ENCODE measurements at places on chromosomes 12 and 14.
A peak's percentile ranks its signal among the peaks of the same experiment; 100 is the strongest.

- no peak for DNase-seq
These were observed 14.2 kb upstream of the CDKL1 start for GRCh38 chr14:50410921-50411320.

GRCh38 chr14:76812093-76812421 is 625 bp downstream of the ANGEL1 start:
- no peak for DNase-seq

DNA sequence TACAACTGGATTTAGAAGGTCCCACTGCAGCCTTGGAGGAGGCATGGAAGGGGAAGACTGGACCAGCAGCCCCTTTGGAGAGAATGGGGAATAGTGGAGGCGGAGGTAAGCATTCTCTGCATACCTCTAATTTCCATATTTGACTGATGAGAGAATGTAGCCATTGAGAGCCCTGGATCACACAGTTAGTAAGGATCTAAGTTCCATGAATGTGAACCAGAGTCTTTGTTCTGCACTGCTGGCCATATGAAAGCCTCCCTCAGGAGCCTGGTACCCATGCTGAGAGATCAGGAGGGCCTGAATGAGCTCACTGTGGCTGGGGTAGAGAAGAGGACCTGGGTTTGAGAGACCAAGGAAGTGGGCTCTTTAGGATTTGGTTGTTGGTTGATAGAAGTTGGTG is 192.1 kb downstream of the TMEM132C start:
- no peak for DNase-seq

DNA sequence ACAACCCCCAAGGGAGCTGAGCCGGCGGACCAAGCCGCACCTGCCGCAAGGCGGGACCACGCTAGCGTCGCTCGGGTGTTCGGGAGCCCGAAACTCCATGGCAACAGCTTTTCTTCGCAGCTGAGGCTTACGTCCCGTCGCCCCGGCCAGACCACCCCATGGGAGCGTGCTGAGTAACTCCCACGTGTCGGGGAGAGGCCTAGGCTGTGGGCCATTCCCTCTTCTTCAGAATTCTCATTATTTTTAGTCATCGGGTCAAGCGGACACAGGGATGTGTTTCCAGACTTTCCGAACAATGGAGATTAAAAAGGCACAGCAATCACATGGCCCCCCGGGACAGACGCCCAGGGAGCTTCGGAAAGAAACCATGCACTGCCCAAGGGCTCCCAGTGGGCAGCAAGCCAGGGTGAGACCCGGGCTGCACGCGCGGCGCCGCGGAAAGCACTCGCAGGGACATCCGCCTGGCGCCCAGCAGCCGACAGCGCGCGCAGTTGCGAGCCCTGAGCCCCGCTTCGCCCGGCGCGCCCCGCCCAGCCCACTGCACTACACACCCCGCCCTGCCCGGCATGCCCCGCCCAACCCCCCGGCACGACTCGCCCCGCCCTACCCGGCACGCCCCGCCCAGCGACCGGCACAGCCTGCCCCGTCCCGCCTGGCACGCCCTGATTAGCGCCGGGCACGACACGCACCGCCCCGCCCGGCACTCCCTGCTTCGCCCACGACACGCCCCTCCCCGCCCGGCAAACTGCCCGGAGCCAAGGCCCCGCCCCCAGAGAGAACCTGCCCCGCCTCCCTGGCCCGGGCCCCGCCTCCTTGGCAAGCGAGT is 422 bp upstream of the AK7 start:
- peak; percentile 94 for DNase-seq

- DNase-seq: no peak
These were observed 1112.6 kb downstream of the SLC6A15 start for GRCh38 chr12:83800022-83800421.

DNA sequence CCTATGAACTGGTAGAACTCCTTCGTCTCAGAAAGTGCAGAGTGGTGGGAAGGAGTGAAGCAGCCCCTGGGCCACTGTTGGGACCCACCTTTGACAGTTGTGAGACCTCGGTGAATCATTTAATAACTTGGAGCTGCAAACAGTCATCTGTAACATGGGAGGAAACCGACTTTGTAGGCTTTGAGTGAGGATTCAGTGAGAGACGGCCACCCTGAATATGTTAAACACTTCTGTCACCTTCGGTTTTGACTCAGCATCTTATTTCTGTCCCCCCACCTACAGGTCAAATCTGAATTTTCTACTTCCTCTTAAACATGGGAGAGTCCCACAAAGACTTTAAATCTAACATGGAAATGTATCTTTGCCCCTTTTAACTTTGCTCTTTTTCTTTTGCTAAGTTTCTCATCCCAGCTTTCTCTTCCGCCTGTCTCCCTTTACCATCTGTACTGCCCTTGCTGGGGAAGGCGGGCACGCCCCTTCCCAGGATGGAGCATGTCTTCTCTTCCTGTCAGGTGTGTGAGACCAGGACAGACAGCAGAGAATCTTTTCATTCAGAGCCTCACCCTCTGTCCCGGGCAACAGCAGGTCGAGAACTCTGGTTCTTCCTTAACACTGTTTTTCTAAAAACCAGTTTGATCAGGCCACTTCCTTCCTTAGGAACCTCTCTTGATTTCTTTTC is 37.1 kb downstream of the ZC3H14 start:
- DNase-seq: no peak

DNA sequence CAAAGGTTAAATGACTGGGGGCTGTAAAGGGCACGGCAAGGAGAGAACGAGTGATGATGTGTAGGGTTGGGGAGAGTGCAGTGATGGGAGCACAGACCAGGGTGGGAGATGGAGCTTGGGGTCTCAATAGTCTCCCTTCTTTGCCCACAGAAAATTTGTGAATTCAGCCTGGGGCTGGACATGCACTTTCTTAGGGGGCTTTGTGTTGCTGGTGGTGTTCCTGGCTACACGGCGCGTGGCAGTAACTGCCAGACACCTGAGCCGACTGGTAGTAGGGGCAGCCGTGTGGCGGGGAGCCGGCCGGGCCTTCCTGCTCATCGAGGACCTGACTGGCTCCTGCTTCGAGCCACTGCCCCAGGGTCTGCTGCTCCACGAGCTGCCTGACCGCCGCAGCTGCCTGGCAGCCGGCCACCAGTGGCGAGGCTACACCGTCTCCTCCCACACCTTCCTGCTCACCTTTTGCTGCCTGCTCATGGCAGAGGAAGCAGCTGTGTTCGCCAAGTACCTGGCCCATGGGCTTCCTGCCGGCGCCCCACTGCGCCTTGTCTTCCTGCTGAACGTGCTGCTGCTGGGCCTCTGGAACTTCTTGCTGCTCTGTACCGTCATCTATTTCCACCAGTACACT is 1.7 kb downstream of the FITM1 start:
- no peak for DNase-seq

- DNase-seq: no peak
These were observed 108.3 kb downstream of the SEC23A start for GRCh38 chr14:38994731-38995130.

- DNase-seq: no peak
These were observed 8.2 kb downstream of the CAMKK2 start for GRCh38 chr12:121288158-121288845.

DNA sequence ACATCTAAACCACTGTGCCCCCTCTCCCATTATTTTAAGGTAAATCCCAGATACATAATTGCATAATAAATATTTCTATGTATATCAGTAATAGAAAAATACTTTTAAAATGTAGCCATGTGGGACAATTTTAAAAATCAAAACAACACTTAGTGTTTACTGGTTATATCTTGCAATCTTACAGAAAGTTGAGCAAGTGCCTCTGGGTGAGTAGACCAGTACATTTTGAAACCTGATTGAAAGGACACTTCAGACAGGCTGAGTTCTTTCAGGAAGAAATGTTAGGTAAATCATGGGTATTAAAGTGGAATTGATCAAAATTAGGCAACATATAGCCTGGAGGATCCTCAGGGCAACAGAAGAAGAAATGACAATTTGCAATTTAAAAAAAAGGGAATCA is 7.2 kb downstream of the SLC38A4 start:
- DNase-seq: no peak

DNA sequence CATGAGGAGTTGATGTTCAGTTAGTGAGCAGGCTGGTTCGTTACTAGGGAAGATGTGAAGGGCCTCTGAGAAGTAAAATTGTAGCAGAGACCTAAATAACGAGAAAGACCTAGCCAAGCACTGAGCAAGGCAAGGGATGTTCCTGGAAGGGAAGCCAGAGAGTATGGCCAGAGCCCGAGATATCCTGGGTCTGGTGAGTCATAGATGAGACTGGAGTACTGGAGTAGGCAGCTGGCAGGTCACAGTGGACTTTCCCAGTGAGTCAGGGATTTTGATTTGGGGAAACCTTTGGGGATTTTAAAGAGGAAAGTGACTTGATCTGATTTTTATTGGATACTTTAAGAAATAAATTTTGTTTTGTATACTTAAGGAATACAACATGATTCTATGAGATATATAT is 369.0 kb downstream of the DIO2 start:
- peak; percentile 13 for DNase-seq

- DNase-seq: no peak
These were observed 6.3 kb upstream of the ABHD12B start for GRCh38 chr14:50865391-50866076.

DNA sequence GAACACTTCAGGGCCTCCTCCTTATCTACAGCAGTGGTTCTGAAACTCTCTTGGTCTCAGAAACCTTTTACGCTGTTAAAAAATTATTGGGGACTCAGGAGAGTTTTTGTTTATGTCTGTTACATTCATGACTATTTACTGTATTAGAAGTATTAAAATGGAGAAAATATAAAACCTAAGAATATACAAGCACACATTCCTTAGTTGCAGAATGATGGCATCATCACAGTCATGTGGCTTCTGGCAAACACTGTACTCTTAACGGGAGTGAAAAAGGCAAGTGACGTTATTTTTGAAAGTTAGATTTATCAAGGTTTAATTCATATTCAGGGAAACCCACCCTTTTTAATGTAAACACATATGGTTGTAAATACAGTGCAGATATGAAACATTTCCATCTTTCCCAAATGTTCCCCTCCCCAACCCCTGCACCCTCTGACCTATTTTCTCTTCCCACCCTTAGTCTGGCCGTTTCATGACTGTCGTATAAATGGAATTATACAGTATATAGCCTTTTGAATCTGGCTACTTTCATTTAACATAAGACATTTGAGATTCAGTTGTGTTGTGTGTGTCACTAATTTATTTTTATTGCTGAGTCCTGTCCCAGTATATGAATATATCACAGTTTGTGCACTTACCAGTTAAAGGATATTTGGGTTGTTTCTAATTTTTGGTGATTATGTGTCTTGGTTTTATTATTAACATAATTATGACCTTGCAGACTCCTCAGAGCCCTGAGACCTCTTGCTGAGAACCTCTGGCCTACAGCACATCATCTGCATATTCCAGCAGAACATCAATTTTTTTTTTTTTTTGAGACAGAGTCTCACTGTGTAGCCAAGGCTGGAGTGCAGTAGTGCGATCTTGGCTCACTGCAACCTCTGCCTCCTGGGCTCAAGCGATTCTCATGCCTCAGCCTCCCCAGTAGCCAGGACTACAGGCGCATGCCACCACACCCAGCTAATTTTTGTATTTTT is 457.0 kb downstream of the PCNX1 start:
- no peak for DNase-seq

- DNase-seq: no peak
These were observed 96.9 kb upstream of the EVL start for GRCh38 chr14:99968191-99968920.

- DNase-seq: no peak
These were observed 155.8 kb downstream of the TMTC2 start for GRCh38 chr12:82842480-82842879.

GRCh38 chr14:88380405-88380804 is 5.1 kb upstream of the SPATA7 start:
- DNase-seq: no peak

- no peak for DNase-seq
These were observed 644 bp upstream of the OS9 start for GRCh38 chr12:57693317-57693658.

GRCh38 chr12:120741476-120742421 is 16.1 kb downstream of the ACADS start:
- DNase-seq: no peak

DNA sequence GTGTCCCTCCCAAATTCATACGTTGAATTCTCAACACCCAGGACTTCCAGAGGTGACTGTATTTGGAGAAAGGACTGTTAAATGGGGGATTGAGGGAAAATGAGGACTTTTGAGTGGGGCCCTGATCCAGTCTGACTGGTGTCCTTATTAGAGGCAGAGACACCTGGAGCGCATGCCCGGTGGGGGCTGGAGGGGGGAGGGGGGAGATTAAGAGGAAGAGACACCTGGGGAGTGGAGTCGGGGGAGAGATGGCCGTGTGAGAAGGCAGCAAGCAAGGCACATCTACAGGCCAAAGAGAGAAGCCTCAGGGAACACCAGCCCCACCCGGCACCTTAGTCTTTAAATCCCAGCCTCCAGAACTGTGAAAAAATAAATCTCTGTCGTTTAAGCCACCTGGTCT is 209.7 kb downstream of the SLC41A2 start:
- no peak for DNase-seq

DNA sequence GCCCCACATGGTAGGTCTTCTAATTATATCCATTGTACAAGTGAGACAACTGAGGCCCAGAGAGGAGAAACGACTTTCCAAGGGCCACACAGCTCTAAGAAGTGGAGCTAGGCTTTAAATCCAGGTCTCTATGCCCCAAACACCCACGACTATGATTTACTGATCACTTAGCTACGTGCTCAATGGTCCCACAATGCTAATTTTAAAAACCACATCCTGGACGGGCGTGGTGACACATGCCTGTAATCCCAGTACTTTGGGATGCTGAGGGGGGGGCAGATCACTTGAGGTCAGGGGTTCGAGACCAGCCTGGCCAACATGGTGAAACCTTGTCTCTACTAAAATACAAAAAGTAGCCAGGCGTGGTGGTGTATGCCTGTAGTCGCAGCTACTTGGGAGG is 8.4 kb upstream of the MLEC start:
- DNase-seq: no peak

DNA sequence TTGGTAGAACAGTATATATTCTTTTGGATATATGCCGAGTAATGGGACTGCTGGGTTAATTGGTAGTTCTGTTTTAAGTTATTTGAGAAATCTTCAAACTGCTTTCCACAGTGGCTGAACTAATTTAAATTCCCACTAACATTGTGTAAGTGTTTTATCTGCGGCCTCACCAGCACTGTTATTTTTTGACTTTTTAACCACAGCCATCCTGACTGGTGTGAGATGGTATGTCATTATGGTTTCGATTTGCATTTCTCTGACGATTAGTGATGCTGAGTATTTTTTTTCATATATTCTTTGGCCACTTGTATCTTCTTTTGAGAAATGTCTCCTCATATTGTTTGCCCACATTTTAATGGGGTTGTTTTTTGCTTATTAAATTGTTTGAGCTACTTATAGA is 357.4 kb downstream of the C12orf50 start:
- no peak for DNase-seq

- DNase-seq: no peak
These were observed 570 bp upstream of the MRPS35 start for GRCh38 chr12:27709932-27710591.

DNA sequence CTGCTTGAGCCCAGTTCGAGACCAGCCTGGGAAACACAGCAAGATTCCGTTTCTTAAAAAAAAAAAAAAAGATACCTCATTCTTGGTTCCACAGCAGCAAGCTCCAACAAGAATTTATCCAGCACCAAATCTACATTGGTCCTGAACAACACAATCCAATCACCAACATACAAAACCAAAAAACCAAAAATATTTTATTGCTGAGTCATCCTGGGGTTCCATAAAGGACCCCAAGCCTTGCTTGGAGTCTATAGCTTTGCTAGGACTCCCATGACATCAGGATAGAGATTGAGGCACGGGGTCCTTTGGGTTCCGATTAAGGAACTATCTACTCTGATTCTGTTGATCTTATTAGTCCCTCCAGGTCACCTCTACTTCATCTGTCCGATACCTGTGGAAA is 7.7 kb downstream of the OSGEP start:
- no peak for DNase-seq

- no peak for DNase-seq
These were observed 340.3 kb upstream of the RGS6 start for GRCh38 chr14:71591929-71592328.

- no peak for DNase-seq
These were observed 214.3 kb downstream of the ZFP36L1 start for GRCh38 chr14:68578597-68578996.
